Globus pallidus (tissue), 1 donor: ENCODE measurements at places on chromosomes 13 and 19.
A peak's percentile ranks its signal among the peaks of the same experiment; 100 is the strongest.

DNA sequence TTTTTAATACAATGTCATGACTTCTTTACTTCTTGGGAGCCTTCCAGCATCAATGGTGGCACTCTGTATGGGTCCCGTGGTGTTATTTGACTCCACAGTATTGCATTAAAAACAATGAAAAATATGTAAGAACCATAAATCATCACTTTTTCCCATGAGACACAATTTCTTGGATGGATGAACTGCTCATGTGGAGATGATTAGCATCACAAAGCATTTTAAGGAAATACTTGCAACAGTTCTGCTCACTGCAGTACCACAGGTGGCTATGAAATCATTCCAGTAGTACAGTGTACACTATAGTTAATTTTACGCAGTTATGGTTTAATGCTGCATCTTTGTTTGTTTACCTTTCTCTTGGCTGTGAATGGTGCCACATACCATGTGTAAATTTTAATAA, 37.2 kb upstream of the C1QTNF9B start:
- DNase-seq, result no peak

- DNase-seq, result peak; percentile 92
Measured at GRCh38 chr19:4058693-4059452, 7.8 kb downstream of the ZBTB7A start.

- no peak for DNase-seq
Measured at GRCh38 chr19:4084547-4084877, 17.8 kb upstream of the ZBTB7A start.

DNA sequence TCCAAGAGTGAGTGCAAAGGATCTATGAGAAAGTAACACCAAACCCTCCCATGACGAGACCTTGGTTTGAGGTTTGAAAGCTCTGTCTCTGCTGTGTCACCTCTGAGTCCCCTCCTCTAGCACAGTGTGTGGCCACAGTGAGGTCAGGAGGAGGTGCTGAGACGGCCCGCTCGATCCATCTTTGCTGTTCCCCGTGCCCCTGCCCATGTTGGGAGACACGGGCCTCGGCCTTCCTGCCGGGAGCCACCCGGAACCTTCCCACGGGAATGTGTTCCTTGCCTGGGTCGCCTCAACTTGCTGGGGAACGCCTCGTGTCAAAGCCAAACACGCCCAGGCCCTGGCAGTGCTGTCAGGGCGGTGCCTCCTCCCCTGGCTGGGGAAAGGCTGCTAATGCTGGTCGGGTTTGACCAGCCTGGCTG, 10.1 kb downstream of the NANOS3 start:
- DNase-seq, result no peak

DNA sequence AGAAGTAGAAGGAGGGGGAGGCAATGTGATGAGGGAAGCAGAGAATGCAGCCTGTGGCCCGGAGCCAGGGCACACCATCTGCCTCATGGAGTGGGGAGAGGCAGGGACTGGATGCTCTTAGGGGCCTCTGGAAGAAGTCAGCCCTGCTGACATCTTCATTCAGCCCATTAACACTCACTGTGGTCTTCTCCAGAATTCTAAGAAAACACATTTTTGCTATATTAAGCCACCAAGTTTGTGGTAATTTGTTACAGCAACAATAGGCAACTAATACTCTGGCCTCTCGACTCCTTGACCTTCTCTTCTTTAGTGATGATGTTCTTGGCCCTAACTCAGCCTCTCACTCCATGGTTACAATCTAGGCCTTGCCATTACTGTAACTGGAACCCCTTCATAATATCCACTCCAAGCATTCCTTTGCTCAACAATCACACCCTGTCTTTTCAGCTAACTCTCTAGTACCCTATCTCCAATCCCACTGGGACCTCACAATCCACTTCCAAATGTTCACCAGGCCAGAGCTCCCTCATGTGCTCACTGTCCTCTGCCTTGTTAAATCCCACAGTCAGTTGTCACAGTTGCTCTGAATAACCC, 98.5 kb downstream of the MIPEP start:
- no peak for DNase-seq

- DNase-seq, result no peak
Measured at GRCh38 chr13:49893591-49893990, 42.5 kb downstream of the SPRYD7 start.

DNA sequence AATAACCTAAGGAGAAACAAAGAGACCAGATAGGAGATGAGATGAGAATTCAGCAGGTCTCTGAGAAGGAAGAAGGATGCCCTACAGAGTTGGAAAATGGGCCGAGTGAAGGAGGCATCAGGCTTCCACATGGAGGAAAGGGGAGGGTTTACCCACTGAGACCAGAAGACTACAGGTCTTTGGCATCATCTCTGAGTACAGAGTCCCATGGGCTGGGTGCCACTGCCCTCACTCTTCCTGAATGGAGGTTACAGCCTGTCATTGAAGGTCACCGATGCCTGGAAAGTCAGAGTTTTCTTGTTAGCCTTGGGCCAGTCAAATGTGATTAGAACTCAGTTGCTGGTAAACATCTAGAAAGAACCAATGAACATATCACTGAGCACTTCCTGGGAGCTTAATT, 9.9 kb downstream of the ZNF302 start:
- no peak for DNase-seq

DNA sequence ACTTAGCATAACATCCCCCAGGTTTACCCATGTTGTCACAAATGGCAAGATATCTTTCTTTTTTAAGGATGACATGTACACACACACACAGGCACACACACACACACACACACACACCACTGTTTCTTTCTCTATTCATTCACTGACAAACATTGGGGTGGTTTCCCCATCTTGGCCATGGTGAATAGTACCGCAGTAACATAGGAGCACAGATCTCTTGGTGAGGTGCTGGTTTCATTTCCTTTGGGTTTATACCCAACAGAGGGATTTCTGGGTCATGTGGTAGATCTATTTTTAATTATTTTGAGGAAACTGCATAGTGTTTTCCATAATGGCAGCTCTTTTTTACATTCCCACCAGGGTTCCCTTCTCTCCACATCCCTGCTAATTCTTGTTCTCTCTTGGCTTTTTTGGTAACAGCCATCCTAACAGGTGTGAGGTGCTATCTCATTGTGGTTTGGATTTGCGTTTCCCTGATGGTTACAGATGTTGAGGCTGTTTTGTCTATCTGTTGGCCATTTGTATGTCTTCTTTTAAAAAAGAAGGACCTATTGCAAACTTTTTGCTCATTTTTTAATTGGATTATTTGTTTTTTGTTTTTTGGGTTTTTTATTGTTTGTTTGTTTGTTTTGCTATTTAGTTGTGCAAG, 251.7 kb upstream of the IRS2 start:
- DNase-seq, result no peak

GRCh38 chr13:44969551-44970484, 19.5 kb downstream of the NUFIP1 start:
- peak; percentile 67 for DNase-seq

DNA sequence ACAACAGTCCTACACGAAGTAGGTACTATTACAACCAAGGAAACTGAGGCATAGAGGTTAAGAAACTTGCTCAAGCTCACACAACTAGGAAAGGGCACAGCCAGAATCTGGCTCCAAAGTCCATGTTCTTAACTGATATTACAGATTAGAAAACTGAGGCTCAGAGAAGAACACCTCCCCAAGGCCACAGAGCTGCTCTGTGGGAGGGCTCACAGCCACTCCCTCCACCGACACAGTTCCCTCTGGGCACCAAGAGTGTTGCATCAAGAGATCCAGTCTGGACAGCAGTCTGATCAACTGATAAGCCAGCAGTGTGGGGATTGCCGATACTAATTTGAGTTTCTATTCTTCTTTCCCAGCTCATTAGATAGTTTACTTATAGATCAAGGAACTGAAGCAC, 29.5 kb downstream of the SLC15A1 start:
- DNase-seq, result no peak

DNA sequence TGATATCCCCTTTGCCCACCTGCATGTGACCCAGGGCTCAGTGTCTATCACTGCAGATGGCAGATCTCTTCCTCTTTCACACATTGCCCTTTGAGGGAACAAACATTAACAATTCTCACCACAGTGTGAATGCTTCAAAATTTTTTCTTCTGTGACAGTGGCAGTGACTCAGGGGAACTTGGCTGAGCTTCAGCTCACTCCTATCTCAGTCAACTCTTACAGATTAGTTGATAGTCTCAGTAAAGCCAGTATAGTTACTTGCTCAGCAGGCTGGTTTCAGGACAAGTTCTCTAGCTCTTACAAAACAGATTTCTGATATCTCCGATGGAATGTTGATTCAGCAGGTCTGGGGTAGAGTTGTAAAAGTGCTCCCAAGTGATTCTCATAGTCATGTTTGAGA, 166.9 kb downstream of the DLEU7 start:
- peak; percentile 21 for DNase-seq

- no peak for DNase-seq
Measured at GRCh38 chr19:31597616-31598015, 248.4 kb upstream of the TSHZ3 start.

DNA sequence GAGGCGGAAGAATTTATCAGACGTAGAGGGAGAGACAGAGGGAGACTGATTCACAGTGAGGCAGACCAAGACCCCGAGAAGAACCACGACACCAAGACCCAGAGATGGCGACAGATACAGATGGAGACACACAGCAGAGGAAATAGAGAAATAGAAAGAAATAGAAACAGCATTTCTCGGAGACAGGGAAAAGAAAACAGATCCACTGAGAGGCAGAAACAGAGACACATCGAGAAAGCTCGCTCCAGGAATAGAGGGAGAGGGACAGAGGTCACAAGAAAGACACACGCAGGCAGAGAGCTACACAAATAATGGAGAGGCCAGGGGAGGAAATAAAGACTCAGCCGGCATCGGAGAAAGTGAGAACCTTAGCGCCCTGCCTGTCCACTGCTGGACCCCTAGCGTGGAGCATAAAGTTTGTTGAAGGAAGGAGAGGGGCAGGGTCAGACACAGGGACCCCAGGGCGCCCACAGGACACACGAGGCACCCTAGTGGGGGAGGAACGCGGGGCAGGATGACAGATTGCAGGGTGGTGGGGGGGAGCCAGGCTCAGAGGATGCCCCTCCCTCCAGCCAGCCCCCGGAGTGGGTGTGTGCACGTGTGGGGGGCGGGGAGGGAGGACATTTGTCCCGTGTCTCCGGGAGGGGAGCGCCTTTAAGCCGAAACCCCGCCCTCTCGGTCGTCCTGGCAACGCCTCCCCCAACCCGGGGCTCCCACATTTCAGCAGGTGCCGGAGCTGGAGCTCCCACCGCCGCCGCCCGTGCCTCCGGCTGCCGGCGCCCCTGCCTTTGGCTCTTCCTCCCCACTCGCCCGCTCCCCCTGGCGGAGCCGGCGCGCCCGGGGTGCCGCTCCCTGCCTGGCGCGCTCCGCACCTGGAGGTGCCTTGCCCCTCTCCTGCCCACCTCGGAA, at the start of gene PRKCG:
Gene PRKCG (plus strand): TSS at position 716 of the 909 bp plus-strand sequence. CDS start 298 bp downstream, outside the sequence.
- no peak for DNase-seq

DNA sequence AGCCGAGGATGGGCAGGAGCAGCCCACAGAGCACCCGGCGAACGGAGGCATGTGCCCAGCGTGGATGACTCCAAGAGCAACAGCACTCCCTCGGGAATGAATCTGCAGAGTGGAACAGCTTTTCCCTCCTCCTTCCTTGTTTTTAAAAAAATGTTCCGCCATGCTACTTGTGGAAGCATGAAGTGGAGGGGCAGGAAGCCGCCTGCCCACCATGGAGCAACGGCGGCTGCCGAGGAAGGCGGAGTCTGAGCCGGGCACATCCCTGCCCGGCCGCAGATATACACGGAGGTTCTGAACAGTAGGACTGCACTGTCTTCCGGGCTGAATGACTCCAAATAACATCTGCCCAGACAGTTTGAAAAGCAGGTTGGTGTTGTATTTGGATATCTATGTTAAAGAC, 65.2 kb downstream of the SOX1 start:
- DNase-seq, result no peak

DNA sequence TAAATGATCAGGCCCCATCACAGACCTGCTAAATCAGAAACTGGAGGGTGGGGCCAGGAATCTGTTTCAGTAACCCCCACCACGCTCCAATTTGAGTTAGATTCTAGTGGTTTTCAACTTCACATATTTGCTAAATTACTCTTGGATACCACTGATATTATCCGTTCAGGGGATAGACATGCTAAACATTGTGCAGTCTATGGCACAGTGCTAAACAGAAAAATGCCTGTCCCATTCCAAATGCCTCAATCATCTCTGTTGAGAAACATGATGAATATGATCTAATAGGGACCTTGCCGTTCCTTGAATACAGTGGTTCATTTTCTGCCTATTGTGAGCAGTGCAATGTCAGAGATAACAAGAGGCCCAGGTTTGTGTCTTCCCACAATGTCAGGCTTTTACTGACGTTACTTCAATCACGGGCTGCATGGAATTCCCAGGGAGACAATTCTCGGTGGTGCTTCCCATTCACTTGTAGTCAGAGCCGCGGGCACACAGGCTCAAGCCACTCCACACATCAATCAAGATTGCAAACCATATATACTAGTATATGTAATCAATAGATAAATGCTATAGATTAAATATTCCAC, 52.7 kb downstream of the MYO16 start:
- no peak for DNase-seq

DNA sequence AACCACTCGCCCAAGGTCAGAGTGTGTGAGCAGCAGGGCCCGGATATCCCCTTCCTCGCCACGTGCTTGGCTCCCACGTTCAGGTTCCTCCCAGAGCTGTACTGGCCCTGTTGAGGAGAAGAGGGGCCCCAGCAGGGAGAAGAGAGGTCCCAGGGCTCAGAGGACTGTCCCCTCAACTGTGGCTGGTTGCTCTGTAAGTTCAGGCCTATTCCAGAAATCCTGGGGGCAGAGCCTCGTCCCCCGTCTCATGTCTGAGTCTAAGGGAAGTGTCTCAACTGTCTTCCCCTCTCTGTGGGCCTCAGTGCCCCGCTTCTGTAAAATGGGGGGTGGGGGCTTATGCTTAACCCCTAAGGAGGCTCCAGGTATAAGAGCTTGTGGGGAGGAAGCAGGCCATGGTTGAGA, 3.9 kb downstream of the PPP5C start:
- no peak for DNase-seq

DNA sequence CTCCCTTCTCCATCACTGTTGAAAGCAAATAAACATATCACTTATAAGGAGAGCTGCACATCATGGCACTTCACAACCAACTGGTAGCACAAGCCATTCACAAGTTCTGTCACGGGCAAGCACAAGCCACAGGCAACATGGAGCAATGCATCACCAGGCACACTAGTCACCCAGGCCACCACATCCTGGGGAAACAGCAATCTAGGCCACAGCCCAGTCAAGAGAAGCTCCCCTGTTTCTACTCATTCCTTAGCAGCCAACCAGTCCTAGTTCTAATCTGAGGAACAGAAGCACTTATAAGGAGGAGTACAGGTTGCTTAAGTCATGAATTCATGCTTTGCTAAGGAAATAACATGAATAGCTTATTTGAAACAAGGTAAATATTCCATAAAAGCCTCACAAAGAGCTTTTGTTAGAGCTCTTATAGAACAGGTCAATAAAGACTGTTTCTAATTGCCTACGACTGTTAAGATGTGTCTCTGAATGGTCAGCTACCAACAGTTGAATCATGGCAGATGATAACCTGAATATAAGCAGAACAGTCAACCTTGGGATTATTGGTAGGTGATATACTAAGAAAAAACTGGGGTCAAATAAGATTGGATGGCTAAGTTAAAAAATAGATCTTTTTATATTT, 169.0 kb downstream of the TBC1D4 start:
- no peak for DNase-seq
